ENCODE measurements at places on chromosomes 5 and 9. TPM values are rescaled to one million over a fixed set of nuclear protein-coding genes. Genes with fewer than 3 reads are reported as not detected.

DNA sequence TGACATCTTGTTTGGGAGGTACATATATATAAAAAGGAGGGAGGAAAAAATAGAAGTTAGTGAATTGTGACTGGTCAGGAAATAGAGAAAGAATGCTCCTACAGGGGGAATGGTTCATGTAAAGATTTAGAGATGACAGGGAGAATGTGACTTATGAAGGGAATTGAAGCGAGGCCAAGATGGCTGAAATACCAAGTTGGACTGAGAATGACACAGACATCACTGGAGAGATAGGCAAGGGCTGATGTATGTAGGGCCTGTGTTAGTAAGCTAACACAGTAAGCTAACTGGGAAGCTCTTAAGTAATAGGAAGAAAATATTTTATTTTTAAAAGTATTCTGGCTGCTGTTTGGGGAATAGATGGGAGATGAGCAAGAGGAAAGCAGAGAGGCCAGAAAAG is 286.3 kb downstream of the NNT start:
- no peak for DNase-seq

The STKLD1 gene
- total RNA-seq = not detected

DNA sequence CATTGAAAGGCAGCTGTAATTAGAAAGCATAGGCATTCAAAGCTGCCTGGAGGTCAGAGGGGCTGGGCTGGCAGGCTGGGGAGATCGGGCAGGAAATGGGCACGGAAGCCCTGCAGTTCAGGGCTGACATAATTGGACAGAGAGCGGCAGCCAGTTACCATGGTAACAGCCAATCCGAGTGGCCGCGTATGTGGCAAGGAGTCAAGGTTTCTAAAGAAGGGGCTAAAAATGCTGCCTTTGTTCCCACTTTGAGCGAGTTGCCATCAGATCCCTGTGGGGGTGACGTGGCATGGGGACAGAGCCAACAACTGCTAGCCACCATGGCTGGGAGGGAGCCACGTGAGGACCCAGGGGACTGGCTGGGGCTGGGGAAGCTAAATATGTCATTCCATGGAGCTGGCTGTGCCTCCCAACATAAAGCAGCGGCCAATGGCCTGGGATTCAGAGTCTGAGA is 44.7 kb upstream of the NDFIP1 start:
- DNase-seq = no peak

GRCh38 chr5:40575921-40576320 is 103.8 kb upstream of the PTGER4 start:
- no peak for DNase-seq

GRCh38 chr5:140563596-140563995 is 802 bp downstream of the APBB3 start:
- no peak for DNase-seq

DNA sequence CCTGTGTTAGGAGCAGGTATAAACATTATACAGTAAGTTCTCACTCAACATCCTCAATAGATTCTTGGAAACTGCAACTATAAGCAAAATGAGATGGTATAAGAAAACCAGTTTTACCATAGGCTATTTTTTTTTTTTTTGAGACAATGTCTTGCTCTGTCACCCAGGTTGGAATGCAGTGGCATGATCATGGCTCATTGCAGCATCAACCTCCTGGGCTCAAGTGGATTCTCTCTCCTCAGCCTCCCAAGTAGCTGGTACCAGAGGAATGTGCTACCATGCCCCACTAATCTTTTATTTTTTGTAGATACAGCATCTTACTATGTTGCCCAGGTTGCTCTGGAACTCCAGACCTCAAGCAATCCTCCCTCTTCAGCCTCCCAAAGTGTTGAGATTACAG is 50.1 kb upstream of the ADRB2 start:
- no peak for DNase-seq

The STPG3 gene
- total RNA-seq = not detected

The SPINK7 gene
- total RNA-seq = 321 TPM

The RAD17 gene
- total RNA-seq = 18.3 TPM

DNA sequence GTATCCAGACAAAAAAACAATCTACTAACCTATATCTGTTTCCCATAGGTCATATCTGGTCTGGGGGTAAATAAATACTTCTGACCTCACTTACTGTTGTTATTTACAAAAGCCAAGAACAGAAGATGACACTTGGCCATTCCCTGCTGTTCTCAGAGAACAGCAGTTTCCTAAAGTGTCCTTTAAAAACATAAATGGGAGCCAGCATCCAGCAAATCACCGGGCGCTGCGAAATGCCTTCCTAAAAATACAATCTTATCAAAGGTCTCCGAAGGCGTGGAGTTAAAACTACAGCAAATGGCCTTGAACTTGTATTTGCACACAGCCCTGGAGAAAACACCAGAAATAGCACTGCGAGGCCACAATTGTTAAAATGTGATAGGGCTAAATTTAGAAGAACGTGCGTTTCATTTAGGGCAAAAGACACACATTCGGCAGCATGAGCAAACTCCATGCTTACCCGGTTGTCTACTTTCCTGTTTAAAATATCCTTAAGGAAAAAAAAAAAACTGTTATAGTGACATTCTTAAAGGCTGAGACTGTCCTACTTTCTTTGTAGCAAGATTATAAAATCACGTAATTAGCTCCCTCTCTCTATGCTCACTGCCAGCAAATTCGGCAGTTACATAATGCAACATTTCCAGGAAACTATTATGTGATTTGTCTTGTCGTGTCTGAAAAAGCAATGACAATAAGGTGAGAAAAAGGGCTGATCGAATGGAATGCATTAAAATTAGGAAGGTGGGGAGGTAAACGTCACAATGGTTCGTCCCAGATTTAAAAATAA is 1.5 kb downstream of the NFIL3 start:
- no peak for DNase-seq

DNA sequence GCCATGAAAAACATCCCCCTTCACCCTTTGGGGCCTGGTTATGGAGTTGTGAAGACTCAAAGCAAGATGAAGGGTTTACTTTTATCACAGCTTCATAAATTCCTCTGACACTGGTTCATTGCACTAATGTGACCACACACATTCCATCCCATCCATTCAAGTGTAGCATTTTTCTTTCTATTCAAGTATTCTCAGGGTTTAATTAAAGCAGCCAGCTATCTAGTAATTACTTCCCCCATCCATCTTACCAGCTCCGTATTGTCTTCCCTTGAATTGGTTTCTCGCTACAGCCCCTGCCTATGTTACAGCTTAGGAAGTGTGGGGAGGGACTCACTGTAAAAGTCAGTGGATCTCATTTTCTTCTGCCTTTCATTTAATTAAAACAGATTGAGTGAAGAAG is 387.0 kb upstream of the RFX3 start:
- no peak for DNase-seq
